CD4-positive, alpha-beta T cell (primary cell): ENCODE measurements at places on chromosomes 3 and 15.

DNA sequence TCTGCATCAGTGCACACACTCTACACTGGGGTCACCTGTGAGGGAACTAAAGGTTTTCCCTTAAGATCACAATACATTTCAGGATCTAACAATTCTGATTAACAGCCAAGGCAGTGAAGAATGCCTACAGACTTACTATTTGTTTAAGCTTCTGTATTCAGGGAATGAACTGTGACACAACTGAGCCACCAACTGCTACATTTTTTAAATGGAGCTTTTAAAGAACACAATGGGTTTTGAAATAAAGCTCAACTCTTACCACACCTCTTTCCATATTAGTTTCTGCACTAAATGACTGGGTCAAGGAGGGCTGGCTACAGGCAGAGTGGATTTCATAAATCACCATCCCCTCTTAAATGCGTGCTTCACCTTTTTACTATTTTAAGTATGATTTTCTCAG lies 100.2 kb downstream of the TMCC1 start:
- no peak for DNase-seq

DNA sequence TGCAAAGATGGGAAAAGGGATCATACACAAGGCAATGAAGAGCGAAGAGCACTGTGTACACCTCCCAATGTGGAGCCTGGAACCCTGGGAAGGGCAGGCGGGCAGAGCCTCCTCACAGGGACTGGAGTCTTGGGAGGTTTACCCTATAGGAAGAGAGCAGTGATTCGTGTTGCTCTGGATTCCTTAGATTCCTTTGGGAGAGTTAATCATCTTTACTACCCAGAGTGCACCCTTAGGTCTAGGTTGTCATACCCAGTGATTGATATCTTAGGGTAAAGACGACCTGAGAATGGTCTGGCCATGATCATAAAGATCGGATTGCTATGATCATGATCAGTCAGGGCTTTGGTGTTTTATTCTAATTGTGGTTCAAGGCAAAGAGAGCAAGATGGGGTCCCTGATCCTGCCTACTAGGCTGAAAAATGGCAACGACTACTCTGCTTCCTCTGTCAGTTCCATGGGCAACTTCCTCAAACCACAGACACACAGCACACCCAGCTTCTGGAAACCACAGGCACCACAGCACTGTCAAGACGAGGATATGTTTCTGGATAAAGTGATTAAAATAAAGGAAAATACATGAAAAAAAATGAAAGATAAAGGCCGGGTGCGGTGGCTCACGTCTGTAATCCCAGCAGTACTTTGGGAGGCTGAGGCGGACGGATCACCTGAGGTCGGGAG lies 20.4 kb upstream of the MAP6D1 start:
- DNase-seq, result no peak

- peak; percentile 48 for DNase-seq
Observed at GRCh38 chr3:71753701-71754609, at the start of gene GPR27. Gene GPR27 (plus strand): TSS chr3:71753855. CDS start chr3:71754050, 195 bp downstream.

GRCh38 chr3:177982034-177982433 lies 554.2 kb upstream of the KCNMB2 start:
- DNase-seq, result no peak

DNA sequence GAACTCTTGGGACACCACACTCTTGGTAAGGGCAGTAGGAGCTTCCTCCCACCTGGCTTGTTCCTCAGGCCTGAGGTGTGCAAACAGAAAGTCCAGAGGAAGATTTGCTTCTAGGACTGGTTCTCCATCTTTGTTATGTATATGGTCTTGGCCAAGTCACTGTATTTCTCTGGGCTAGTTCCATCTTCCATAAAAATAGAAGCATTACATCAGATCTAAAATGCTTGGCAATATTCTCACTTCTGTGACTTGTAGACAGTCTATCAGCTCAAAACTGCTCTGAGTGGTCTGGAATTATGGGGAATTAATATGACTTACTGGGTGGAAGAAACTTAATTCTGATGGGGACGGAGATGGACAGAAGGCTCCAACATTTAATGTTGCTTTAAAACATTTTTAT lies 55.2 kb downstream of the TMEM108 start:
- DNase-seq, result no peak

GRCh38 chr3:77456906-77457305 lies 417.0 kb downstream of the ROBO2 start:
- DNase-seq, result no peak

DNA sequence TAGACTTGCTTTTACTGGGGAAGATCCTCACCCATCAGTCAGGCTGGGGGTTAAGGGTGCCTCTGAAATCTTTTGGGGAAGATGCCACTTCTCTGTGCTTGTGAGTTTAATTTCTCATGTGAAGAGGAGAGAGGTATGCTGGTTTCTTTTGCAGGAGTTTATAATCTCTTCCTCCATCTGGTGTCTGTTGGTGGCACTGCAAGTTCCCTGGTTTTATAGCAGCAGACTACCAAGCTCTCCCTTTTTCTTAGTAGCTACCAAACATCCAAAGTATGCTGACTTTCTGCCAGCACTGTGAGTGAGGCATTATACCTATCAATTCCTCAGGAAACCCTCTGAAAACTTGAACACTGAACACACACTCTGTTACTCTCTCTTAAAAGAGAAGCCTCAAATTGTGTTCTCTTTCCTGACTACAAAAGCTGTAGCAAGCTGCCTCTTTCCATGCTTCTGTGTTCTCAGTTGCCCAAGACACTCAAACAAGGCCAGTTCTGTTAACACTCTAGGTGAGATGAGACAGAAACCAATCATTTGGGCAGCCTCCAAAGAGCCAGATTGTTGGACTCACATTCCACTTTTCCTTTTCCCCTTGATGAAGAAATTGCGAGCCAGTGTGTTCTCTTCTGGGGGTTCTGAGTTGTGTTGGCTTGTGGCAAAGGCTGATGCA lies 299.5 kb downstream of the GAP43 start:
- DNase-seq, result no peak

DNA sequence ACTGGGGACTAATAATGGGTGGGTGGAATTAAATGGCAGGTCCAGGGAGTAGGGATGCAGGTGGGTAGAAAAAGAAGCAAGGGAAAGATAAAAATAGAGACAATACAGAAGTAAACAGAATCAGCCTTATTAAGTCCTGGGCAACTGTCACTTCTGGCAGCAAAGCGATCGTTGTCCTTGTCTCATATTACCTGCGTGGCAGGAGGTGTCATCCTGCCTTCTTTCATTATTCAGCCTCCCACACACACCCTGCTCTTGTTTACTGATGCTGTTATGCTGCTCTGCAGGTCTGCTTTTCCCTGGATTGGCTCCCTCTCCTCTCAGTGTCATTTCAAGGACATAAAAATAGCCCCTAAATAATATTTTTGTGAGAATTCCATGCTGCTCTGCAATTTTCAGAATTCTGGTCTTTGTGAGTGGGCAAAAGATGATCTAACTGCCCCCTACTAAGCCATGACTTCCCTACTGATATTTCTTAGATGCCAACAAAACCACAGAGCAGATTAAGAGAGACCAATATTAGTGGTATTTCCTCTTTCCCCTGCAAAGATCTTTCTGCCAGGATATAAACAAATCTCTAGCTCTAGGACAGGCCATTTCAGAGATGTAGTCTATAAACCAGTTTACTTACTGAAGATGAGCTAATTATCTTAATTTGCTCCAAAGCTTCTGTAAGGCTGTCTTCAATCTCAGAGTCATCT lies 8.5 kb downstream of the VEPH1 start:
- DNase-seq, result no peak

- DNase-seq, result no peak
Observed at GRCh38 chr15:101156509-101157159, 95.2 kb downstream of the CHSY1 start.

DNA sequence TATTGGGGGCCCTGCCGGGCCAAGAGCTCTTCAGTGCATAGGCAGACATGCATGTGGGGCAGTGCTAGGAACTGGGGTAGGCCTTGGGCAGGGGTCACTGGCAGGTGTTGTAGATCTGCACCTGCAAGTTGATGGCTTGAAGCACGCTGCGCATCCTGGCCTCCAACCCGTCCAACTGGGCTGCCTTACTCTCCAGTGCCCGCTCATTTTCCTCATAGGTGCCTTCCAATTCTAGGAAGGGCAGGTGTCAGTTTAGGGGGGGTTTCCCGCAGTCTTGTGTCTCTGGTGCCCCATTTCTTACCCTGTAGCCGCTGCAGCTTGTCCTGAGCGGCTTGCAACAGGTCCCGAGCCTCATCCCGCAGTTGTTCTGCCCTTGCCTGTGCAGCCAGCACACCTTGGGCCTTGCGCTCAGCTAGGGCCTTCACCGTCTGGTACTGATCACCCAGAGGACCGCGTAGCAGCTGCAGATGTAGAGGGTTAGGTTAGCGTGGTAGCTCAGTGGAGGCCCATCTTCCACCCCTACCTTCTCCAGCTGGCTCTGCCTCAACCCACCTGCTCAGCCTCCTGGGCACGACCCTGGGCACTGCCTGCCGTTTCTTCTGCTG lies 611 bp upstream of the USP19 start:
- DNase-seq, result no peak

- no peak for DNase-seq
Observed at GRCh38 chr3:45984331-45985312, 11.0 kb downstream of the FYCO1 start.

GRCh38 chr3:165742351-165742750 lies 94.9 kb downstream of the BCHE start:
- no peak for DNase-seq

DNA sequence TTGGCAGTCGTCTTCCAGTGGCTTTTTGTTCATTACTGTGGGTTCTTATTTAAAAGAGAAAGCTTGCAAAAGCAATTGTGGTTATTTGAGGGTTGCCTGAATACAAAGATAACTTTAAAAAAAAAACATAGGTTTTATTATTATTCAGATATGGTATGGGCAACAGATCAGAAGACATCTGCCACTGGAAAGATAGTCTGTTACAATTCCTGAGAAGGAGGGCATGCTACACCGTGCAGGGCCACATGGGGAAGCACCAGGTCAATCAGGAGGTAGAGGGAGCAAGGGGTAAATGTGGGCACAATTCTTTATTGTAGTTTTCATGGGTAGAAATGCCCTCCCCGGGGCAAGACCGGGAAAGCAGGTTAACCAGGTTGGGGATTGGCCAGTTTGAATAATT lies 46.5 kb downstream of the BBS4 start:
- DNase-seq, result no peak

GRCh38 chr3:139694542-139694941 lies 16.8 kb upstream of the NMNAT3 start:
- no peak for DNase-seq

DNA sequence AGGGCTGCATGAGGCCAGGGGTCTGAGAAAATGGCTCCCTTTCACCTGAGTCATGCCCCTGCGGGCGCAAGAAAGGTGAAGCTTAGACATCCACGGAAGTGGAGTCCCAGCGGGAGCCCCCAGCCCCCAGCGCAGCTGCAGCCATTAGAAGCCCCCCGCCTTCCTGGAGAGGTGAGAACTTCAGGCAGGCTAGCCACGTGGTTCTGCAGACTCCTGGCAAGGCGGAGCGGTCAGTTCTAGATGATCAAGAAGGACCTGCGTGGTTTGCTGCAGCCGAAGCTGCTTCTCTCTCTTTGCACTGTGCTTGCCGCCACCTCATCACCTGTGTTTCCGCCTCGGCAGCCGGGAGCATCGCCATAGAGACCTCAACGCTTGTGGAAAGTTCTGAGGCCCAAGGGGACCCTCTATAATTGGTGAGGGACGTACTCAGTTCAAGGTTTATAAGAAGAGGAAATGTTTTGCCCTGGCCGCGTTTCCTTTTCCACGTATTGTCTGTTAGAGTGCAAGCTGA lies 15.8 kb upstream of the KCNMB3 start:
- no peak for DNase-seq

DNA sequence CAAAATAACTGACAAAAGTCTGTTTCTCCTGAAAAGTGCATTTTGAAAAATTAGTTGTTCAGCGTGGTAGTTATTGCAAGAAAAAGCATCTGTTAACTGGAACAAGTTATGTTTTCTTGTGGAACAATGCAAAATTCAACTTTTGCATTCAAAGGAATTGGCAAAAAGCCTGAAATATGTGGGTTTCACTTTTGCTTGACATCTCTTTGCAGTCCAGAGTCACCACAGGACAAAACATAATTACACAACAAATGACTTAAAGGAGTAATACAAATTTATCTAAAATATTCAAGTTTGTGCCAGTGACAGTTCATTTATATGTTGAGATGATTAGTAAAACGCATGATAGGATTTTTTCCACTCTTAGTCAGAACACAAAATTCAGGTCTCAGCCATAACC lies 96.3 kb upstream of the P2RY1 start:
- DNase-seq, result no peak

GRCh38 chr15:82928711-82929110 lies 23.8 kb downstream of the HOMER2 start:
- no peak for DNase-seq

GRCh38 chr3:30112902-30113484 lies 493.4 kb upstream of the TGFBR2 start:
- no peak for DNase-seq

- no peak for DNase-seq
Observed at GRCh38 chr3:194246709-194247349, 104.3 kb downstream of the CPN2 start.

DNA sequence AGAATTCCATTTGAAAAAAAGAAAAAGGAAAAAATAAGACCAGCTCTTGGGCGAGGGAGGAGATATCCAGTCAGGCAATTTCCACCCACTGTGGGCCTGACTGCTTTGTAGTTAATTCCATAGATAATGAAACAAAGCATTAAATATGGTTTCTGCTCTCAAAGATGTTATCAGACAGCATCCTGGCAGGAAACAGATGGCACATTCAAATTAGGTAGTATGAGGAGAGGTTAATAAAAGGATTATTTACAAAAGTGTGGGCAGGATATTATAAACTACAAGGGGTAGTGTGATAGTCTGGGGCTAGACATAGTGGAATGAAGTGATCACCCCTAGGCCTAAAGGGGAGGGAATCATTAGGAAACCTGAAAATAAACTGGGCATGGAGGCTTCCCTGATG lies 193.2 kb downstream of the CLSTN2 start:
- no peak for DNase-seq

DNA sequence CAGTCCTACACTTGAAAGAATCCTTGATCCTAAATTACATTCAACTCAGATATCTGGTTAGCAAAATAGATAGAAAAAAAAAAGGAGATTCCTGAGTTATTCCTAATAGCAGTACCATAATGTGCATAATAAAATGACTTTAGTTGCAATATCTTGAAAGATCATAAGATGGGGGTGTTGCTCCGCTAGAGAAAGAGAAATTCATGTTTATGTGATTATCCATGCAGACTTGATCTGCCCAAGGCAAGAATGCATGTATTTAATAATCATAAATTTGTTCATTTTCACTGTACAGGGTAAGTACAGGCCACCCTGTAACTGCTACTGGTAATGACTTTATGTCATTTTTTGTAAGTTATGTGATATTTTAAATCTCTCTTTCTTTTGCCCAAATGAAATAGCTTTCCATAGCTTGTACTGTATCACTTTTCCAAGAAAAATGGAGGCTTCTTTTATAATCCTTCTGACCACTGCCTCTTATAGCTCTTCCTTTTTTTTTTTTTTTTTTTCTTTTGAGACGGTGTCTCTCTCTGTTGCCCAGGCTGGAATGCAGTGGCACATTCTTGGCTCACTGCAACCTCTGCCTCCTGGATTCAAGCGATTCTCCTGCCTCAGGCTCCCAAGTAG lies 84.6 kb downstream of the HCN4 start:
- no peak for DNase-seq

GRCh38 chr3:66789580-66790237 lies 208.4 kb upstream of the KBTBD8 start:
- DNase-seq, result no peak
